ENCODE measurements at places on chromosomes 3 and 15.

- DNase-seq: no peak
Observed at GRCh38 chr3:14428087-14429033, 26.0 kb downstream of the SLC6A6 start.

DNA sequence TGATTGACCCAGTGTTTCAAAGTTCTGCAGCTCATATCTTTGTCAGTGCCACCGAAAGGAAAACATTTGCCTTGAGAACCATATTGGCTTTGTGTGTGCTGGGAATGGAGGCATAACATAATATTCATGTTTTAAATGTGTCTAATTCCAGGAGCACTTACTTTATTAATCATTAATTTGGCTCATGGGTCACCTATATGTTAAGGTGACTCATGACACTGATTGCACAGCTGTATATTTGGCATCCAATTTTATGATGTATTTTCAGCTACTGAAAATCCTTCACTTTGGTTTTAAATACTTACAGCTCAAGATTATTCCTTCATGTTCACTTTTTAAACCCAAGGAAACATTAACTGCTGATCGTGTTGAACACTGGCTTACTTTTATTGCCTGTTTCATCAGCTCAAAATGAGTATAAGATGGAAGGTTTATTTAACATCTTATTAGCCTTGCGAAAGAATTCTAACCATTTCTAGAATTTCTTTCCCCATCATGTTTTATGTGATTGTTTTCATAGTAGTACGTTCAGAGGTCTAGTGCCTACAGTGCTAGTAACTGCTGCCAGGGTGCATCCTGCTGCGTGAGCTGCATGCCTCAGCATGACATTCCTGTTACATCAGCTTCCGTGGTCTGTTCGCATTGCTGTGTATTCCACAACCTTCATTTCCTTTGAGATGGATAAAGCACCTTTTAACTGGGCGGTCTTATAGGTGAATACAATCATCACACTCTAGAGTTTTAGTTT is 63.7 kb downstream of the LRCH3 start:
- DNase-seq: no peak

DNA sequence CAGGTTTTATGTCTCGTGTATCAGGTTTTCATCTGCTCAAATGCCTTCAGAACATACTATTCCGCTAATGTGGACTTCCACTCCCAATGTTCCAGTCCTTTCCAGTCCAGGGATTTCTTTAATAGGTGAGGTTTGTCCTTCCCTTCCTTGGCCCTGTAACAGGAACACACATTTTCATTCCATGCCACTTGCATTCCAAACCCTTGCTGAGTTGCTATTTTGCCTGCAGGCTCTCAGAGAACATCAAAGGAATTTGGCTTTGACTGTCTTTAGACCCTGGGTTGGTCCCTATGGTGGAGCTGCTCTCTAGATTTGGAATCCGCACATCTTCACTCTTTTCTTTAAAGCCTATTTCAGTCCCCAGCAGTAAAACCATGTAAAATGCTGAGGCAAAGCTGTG is 12.3 kb upstream of the ALCAM start:
- DNase-seq: no peak

DNA sequence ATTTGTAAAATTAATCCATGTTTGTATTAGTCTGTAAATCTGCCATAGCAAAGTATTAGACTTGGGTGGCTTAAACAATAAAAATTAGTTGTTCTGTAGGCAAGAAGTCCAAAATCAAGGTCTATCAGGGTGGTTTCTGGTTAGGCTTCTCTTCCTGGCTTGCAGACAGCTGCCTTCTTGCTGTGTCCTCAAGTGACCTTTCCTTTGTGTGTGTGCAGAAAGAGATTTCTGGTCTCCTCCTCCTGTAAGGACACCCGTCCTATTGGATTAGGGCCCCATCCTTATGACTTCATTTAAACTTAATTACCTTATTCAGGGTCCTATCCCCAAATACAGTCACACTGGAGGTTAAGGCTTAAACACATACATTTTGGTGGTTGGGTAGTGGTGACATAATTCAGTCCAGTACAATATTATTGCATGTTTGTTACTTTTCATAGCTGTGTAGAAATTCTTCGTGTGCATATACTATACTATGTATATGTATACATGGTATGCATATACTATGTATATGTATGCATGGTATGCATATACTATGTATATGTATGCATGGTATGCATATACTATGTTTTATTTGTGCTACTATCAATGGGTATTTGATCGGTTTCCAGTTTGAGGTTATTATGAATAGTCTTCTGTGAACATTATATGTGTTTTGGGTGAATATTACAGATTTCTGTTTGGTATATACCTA is 57.9 kb upstream of the RNU6-1 start:
- no peak for DNase-seq

- no peak for DNase-seq
Observed at GRCh38 chr15:70060214-70060992, 37.3 kb downstream of the TLE3 start.

DNA sequence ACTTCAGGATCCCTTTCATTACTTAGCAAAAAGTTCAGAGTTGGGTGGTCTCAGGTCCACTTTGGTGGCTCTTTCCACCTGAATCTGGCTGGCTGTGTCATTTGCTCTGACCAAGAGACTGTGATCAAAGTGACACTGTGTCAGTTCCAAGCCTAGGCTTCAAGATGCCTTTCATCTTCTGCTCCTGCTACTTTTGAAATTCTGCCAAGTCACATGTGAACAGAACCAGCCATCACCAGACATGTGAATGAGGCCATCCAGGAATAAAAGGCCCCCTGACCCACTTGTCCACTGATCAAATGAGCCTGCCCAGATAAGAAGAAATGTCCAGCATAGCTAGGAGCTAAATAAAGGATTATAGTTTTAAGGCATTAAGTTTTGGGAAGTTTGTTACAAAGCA is 132.2 kb downstream of the OSBPL10 start:
- DNase-seq: no peak

DNA sequence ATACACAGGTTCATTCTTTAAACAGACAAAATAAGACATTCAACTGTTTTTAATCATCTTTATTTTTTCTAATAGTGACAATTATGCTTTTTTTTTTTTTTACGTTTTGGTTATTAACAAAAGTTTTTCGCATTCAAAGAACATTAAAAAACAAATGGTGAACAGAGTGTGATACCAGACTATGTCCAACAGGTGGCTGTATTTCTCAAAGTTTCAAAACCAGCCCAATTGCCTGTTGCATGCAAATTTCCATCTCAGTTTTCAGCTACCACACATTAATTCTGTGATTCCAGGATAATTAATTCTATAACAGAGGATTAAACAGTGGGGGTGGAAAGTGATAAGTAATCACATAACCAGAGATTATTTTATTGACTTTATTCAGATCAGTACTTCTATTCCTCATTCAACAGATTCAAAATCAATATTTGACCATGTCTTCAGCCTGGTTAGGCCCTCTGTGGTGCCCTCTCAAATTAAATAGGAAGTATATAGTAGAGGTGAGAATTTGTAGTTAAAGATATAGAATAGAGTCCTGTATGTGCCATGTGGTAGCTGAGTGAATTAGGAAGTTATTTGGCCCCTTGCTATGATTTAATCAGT is 122.2 kb upstream of the DCBLD2 start:
- DNase-seq: no peak

DNA sequence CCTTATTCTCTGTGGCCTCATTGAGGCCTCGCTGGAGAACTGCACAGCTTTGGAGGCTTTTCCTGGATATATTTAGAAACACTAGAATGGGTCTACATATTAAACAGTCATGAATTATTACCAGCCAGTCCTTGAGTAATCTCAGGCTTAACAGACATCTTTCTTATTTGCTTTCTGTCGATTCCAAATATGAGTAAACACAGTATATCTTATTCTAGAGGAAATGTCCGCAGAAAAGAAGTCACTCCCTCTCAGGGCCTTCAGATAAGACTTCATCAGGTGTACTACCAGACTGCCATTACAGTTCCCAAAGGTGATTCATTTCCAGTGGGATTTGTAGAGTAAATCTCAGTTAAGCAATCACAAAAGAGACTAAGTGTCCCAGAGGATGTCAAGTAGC is 310.7 kb downstream of the RBMS3 start:
- no peak for DNase-seq

- DNase-seq: peak; percentile 72
Observed at GRCh38 chr3:129003578-129004112, 2.5 kb downstream of the EFCC1 start.

GRCh38 chr3:157394411-157394810 is 42.2 kb upstream of the PTX3 start:
- DNase-seq: no peak

GRCh38 chr15:46710401-46710960 is 1006.8 kb upstream of the SEMA6D start:
- DNase-seq: no peak

DNA sequence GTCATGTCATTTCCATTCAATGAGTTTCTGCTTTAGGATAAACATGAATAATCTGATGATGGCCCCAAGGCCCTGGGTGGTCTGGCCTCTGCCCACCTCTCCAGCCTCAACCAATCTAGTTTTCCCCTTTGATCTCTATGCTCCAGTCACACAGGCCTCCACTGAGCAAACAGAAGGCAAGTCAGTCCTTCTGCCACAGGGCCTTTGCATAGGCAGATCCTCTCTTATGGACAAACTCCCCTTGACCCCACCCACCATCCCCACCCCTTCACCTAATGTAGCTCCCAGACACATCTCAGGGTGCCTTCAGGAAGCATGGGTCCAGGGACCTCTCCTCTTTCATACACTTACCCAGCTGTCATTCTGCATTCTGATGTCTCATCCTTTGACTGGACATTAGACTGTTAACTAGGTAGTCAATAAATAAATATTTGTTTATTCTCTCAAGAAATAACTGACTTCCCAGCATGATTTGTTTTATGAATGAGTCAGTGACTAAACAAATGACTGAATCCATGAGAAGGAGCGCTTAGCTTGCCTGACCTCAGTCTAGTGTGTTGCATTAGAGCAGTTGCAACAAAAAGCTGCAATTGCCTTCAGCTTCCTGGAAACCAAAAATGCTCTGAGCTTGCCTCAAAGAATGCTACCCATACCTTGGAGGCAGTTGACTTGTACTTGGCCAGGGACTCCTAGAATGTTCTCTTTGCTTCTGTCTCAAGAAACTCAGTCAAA is 386.6 kb upstream of the WNT5A start:
- no peak for DNase-seq

DNA sequence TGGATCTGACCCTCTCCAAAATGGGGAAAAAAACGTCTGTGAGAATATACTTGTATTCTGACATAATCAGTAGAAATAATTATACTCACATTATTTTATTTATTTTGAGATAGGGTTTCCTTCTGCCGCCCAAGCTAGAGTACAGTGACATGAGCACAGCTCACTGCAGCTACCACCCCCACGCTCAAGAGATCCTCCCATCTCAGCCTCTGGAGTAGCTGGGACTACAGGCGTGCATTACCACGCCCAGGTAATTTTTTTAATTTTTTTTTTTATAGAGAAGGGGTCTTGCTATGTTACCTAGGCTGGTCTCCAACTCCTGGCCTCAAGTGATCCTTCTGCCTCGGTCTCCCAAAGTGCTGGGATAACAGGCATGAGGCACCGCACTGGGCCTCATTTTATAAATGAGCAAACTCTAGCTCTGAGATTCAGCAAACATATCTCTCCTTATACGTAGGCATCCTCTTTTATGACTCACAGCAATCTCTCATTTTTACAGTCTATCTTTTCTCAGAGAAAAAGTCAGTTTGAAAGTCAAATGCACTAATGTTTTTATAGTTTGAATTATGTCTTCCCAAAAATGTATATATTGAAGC is 989 bp upstream of the VGLL3 start:
- no peak for DNase-seq

DNA sequence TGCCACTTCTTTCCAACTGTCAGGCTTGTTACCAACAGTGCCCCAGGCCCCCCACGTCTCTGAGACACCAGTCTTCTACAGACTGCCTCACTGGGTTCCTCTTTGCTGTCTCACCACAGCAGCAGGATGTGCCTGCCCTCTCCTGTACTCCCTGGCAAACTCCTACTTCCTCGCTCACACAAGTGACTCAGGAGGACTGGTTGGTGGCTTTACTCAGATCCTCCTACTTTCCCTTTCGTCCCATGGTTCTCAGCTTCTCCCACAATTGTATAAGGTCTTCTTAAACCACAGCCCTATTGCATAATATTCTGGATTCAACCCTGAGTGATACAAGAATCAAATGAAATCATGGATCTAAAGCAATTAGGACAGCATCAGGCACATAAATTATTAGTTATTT is 246.6 kb upstream of the PROK2 start:
- no peak for DNase-seq

- no peak for DNase-seq
Observed at GRCh38 chr3:185175370-185175987, 22.6 kb upstream of the C3orf70 start.

GRCh38 chr3:167163580-167163979 is 216.5 kb downstream of the ZBBX start:
- DNase-seq: no peak

- DNase-seq: no peak
Observed at GRCh38 chr3:68974711-68975110, 38.8 kb downstream of the EOGT start.

DNA sequence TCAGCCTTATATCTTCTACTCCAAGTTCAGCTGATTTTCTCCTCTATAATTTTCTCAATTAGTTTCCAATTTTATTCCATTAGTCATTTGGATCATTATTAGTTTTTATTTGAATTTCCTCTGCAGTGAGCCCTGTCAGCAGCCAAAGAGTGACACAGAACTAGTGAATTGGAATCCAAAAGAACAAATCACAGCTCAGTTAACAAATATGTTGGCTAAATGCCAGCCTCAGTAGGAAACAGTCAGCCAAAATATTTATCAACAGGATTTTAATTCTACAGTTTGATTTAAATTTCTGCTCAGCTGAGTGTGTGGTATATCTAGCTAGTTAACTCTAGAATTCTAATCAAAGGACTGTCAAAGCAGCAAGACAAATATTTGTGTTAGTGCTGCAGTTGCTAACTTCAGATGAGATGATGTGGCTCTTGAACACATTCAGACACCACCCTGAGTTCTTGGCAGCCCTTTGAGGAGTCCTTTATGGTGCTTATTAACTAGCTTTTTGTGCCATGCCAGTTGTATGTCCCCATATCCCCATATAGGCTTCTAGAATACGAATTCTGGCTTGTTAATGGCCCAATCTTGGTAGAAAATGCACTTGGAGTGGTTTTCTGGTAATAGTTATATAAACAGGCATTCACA is 194.5 kb downstream of the CPNE4 start:
- DNase-seq: no peak

- no peak for DNase-seq
Observed at GRCh38 chr3:50373146-50374051, 14.1 kb upstream of the TMEM115 start.

DNA sequence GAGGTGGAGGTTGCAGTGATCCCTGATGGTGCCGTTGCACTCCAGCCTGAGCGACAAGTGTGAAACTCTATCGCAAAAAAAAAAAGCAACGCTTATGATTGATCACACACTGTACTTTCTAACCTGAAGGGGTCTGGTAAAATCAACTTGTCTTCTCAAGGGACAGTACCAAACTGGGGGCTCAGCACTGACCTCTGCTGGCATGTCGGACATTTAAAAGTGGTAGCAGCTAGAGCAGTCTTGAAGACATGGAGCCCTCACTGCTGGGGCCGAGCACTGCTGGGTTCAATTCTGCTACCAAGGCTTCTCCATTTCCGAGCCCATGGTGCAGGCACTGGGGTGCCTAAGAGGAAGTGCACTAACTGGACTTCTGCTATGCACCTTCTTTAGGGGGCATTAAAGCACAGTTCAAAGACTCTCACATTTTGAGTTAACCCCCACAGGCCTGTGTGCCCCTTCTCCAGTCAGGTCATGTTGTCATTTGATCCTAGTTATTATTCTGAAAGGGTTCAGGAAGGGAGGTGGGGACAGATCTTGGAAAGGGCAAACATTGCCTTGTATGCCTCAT is 26.4 kb upstream of the LAMP3 start:
- no peak for DNase-seq
